ENCODE measurements at places on chromosomes 3 and 15. TPM values are rescaled to one million over a fixed set of nuclear protein-coding genes. Genes with fewer than 3 reads are reported as not detected.

- no peak for DNase-seq
These were observed 28.3 kb downstream of the ST8SIA2 start for GRCh38 chr15:92421976-92422375.

DNA sequence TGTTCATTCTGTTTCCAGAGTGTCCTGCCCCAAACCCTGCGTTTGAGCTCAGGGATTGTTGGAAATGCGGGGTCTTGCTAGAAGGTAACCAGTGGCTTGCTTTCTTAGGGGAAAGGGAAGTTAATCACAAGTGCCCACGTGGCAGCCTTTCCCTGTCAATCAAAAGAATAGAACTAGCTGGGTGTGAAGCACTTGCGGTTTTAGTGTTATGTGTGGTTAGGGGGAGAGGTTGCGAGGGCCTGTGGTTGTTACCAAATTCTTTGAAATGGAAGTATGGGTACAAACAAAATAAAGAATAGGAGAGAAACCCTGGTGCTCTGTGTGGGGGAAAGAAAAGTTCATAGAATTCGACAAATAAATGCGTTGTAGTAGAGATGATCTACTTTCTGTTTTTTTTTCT lies 67.6 kb downstream of the FNDC3B start:
- no peak for DNase-seq

DNA sequence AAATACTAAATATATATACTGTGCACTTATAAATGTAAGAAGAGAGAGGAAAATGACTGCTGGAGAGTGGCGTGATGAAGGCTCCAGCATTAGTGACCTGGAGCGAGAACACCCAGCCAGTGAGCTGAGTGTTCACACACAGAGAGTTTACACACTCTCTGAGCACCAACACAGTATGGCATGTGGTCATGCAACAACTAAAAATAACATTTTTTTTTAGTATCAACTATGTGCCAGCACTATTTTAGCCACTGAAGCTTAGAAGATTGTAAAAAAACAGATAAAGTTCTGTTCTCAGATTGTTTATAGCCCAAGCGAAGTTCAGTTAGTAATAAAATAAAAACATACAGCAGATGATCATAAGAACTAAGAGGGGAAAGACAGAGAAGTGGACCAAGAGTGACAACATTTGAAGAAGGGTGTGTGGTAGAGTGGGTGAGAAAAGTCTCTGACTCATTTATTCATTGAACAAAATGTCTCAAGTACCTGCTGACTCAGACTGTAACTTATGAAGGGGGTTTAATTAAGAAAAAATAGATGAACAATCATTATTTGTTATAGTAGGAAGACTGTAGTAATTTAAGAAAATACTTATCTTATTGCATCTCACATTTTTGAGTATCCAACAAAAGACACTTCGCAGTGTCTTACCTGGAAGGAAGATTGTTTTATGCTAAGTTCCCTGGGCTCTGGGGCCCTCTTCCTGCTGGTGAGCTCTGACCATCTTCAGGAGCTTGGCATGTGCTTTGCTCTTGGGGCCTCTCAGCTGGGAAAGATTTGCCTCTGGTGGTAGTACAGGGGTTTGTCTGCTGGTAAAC lies 43.8 kb downstream of the GAP43 start:
- peak; percentile 39 for DNase-seq

DNA sequence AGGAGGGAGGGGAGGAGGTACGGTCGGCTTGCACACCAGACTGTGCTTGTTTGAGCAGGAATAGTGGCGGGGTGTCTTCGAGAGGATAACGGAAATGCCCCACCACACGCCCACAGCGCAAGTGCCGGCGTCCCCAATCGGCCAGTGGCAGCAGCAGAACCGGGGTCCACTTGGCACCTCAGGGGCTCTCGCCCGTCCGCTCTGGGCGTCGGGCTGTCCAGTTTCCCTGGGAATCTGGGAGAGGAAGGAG lies 53.7 kb downstream of the CCDC54 start:
- DNase-seq: no peak

GRCh38 chr3:102156426-102156825 lies 278.4 kb upstream of the ZPLD1 start:
- no peak for DNase-seq

GRCh38 chr15:64490598-64491259 lies 30.4 kb downstream of the ZNF609 start:
- DNase-seq: no peak

- no peak for DNase-seq
These were observed 71.1 kb downstream of the TBL1XR1 start for GRCh38 chr3:177126015-177126773.

- no peak for DNase-seq
These were observed 144.4 kb downstream of the GMNC start for GRCh38 chr3:190718097-190718496.

GRCh38 chr15:26126819-26127387 lies 263.8 kb upstream of the ATP10A start:
- DNase-seq: peak; percentile 62

SLC24A5 gene
- total RNA-seq: not detected

DNA sequence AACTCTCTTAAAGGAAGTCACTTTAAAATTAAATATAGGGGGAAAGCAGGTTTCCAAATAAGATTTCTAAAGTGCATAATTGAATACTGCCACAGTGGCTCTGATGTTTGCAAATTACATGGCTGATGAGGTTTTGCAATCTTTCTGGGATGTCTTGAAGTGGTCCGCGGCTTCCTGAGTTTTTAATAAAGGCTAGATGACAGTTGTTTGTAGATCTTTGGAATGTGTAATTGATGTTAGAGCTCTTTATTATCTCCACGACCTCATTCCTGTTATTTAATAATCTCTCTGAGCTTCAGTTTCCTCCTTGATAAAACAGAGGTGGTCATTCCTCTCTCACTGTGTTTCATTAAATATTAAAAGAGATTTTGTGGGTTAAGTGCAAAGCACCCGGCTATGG lies 27.0 kb upstream of the CEMIP start:
- DNase-seq: no peak

GRCh38 chr15:52117549-52117948 lies 5.0 kb upstream of the BCL2L10 start:
- DNase-seq: no peak

KIAA1143 gene
- total RNA-seq: 33.9 TPM

- no peak for DNase-seq
These were observed 10.6 kb downstream of the WNT5A start for GRCh38 chr3:55476515-55476914.

GRCh38 chr3:27632431-27633223 lies 89.5 kb downstream of the EOMES start:
- no peak for DNase-seq

DNA sequence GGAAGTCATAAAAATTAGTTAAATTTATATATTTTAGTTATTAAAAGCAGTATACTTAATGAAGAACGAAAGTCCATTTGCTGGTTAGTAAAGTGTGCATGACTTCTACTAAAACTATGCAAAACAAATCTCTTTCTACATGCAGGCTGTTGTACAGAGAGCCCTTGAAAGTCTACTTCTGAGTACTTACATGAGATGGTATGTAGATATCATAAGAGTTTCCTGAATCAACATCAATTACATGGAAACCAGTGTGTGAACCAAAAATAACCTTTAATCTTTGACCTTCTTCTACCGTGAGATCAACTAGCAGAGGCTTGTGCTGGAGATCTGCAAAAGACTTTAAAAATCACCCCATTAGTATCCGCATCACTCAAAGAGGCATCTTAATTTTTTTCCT lies 42.1 kb upstream of the SLC2A2 start:
- DNase-seq: no peak

ZCWPW2 gene
- 1.2 TPM for total RNA-seq

DNA sequence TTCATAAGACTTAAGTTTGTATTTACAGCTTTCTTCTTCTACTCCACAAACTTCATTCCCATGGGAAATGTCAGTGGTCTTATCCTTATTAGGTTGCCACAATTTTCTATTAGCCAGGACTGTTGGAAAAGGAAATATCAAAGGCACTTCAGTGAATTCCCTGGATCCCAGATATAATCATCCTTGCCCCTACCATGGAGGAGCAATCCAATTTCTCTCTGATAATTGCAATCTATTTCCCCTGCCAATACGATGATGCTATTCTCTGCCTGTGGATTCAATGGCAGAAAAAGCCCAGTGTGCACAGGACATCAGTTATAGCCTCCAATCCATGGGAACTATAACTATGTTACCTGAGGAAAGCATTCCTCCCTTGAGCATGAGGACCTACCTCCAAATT lies 536.4 kb upstream of the UBE2E2 start:
- no peak for DNase-seq

GRCh38 chr3:109073116-109073515 lies 44.8 kb downstream of the MORC1 start:
- no peak for DNase-seq

DUOX1 gene
- 0.63 TPM for total RNA-seq

GRCh38 chr15:39426552-39427532 lies 154.0 kb upstream of the THBS1 start:
- peak; percentile 94 for DNase-seq

NDN gene
- 93.4 TPM for total RNA-seq

All from esophagus muscularis mucosa (tissue), 4 donors.